Tibial nerve (tissue), 4 donors: ENCODE measurements at places on chromosomes 3 and 15. TPM values are rescaled to one million over a fixed set of nuclear protein-coding genes. Genes with fewer than 3 reads are reported as not detected.

GRCh38 chr3:174529298-174529697 is 329.8 kb upstream of the NAALADL2 start:
- no peak for DNase-seq

DNA sequence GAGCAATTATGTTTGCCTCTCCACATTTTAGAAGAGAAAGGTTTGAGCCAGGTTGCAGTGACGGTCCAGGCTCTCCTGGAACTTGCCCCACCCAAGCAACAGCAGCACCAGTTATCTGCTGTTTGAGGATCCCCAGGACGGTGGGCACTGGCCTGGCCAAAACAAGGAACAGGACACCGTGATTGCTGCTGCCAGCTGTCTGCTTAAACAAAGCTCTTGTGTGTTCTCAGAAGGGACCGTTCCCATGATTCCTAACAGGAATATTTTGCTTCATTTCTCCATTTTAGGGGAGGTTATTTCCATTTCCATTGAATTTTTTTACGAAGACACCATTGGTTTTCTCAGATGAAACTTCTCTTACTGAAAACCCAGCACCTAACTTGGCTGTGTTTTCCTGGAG is 66.4 kb upstream of the RPL35A start:
- no peak for DNase-seq

DNA sequence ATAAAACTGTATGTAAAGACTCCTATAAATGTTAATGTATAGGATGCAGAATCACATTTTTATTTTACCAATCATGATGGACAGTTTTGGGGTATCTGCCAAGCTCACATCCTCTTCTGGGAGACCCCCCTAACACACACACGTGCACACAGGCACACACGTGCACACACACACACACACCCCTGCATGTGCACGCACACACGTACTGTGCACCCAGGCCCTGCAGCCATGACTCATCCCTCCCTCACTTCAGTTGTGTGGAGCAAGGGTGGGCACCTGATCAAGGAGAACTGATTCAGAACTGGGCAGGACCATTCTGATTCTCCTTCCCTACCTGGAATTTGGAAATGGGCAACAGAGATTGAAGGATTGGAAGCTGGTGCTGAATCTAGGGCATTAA is 16.0 kb upstream of the MINDY4B start:
- DNase-seq = no peak

- DNase-seq = no peak
Measured at GRCh38 chr15:66899555-66900350, 165.6 kb upstream of the SMAD3 start.

GRCh38 chr3:8937064-8938020 is 25.9 kb downstream of the RAD18 start:
- no peak for DNase-seq

Gene PARP9
- 16.9 TPM for total RNA-seq

Gene ZCWPW2
- total RNA-seq = 0.90 TPM

Gene FRMD5
- total RNA-seq = 2.9 TPM

Gene DGKG
- total RNA-seq = 2.4 TPM
